NCI-H226 (cell line): ENCODE measurements at places on chromosomes 1 and 21.

GRCh38 chr1:58829866-58830265 is 46.0 kb upstream of the JUN start:
- DNase-seq, result no peak

GRCh38 chr1:245875581-245876261 is 631.4 kb downstream of the SMYD3 start:
- no peak for DNase-seq

GRCh38 chr1:214124281-214124805 is 136.6 kb downstream of the PROX1 start:
- DNase-seq, result no peak

DNA sequence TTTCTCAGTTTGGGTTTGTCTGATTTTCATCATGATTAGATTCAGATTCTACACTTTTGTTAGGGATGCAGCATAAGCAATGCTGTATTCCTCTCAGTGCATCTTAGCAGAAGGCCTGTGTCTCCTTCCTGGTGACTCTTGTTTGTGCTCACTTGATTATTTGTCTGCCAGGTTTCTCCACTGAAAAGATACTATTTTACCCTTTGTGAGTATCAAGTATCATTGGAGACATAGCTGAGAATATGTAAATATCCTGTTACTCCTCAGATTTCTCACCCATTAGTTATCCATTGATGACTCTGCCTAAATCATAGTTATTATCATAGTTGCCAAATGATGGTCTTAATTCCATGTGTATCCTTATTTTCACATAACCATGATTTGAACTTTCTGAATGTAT is 148.5 kb downstream of the POU2F1 start:
- DNase-seq, result no peak
